CD4-positive, alpha-beta T cell (primary cell): ENCODE measurements at places on chromosomes 16 and 17.
A peak's percentile ranks its signal among the peaks of the same experiment; 100 is the strongest.

DNA sequence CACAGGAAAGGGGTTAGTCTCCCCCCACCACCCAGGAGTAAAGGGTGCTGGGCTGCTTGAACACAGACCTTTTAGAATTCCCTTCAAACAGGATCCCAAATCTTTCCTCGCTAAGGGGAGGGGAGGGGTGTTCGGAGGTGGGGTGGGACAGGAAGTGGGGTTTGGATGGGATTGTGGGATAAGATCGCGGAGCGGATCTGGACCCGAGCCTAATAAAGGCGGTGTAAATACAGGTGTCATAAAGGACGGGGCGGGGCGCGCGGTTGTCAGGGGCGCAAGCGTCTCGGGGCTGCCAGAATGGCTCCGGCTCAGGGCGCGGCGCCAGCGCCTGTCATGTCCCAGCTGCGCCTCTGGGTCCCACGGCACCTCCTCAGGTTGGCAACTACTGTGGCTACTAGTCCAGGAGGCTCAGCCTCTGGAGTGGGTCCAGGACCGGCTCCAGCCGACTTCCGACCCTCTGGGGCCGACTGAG is 59.8 kb upstream of the FBXO47 start:
- no peak for DNase-seq

GRCh38 chr16:58361726-58362125 is 30.5 kb upstream of the GINS3 start:
- DNase-seq, result no peak

GRCh38 chr16:79372503-79373184 is 227.9 kb downstream of the MAF start:
- DNase-seq, result no peak

GRCh38 chr17:64185101-64185500 is 55.2 kb upstream of the ERN1 start:
- DNase-seq, result no peak

DNA sequence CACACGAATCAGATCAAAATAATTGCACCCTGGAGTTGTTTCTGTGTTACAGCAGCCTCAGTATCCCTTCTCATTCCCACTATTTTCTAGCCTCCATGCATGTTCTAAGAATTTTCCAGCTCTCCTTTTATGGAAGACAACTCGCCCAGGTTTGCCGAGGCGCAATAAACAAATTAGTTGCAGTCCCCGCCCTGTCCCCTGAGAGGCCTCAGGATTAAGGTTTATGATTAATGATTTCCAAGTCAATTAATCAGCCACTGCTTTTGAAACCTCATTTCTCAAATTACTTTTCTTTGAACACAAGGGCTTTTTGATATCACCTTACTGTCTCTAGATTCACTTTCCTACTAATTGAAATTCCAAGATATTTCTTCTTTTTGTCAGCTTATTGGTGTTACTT is 138.3 kb upstream of the HSBP1 start:
- no peak for DNase-seq

GRCh38 chr17:44350733-44351226 is 5.7 kb downstream of the GRN start:
- DNase-seq, result peak; percentile 80

DNA sequence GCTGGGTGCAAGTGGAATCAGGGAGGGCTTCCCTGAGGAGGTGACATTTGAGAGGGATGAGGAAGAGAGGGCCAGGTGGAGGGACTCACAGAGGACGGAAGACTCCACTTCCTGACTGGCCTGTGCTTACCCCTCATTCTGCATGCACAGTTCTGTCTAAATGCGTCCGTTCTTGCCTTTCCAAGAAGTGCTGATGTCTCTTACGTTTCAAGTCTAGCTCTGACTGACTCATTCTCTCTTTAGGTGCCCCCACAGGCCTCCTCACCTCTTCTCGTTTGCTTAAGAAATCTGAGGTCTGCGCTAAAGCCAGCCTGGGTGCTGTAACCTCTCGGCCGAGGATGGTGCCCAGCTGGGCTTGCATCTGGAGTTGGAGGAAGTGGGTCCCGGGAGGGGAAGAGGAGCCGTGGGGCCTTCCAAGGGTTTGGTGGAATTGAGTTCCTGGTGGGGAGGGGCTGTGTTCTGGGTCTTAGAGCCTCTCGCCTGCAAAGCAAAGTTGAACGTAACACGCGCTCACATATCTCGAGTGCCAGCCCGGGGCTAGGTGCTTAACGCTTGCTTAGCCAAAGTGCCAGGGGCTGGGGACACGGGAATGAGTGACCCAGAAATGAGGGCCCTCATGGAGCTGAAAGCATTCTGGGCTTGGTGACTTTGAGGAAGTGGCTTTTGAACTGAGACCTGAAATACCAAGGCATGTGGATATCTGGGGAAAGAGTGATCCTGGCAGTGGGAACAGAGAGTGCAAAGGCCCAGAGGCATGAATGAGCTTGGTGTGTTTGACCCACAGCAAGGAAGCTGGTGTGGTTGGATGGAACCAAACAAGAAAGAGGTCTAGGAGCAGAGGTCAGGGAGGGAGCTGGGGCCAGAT is 4.8 kb downstream of the IL4R start:
- DNase-seq, result peak; percentile 53

DNA sequence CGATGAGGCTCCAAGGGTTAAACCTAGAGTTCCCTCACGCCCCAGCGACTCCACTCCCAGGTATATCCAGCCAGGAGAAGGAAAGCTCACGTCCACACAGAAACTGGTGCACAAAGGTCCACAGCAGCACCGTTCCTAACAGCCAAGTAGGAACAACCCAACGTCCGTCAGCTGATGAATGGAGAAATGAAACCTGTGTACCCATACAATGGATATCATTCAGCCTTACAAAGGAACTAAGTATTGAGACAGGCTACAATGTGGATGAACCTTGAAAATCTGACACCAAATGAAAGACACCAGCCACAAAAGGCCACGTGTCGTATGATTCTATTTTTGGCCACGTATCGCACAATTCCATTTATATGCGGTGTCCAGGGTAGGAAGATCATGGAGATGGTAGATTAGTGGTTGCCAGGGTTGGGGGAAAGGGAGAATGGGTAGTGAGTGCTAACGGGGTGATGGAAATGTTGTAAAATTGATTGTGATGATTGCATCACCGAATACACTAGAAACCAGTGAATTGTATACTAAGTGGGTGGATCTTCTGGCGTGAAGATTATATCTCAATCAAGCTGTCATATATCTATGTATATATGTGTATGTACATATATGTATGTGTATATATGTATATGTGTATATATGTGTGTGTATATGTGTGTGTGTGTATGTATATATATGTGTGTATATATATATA is 30.1 kb downstream of the NLRC3 start:
- no peak for DNase-seq

DNA sequence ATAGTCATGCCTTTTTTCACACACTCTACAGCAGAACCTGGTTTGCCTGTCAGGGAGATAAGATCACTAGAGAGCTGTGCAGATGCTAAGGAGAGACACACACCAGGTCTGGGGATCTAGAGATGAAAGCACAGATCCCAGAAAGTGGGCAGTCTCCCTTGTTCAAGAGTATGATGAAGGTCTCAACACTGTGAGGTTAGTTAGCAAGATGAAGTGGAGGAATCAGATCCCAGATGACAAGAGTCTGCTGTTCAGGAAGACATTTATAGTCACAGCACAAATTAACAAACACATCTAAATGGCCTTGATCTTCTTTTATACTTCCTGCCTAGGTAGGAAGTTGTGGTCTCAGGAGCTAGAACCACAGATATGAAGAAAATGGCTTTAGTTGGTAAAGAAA is 23.4 kb upstream of the SKAP1 start:
- peak; percentile 84 for DNase-seq

DNA sequence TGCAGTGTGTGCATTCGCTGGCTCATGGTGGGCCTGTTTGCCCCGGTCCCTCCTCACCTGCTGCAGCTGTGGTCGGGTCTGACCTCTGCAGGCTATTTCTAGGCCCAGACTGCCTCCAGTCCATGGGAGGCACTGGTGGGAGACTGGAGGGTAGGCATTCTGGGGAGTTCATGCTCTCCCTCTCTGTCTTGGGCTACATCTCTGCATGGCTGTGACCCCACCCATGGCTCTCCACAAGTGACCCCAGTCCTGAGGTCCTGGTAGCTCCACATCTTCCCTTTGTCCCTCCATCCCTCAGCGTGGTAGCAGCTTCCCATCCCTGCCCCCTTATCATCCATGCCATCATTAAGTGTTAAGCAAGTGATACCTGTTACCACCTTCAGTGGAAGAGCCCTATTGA is 107.8 kb upstream of the SEC14L1 start:
- DNase-seq, result no peak

- DNase-seq, result no peak
These were observed 763 bp downstream of the ZKSCAN2 start for GRCh38 chr16:25256695-25257469.

- no peak for DNase-seq
These were observed 19.3 kb downstream of the SPECC1 start for GRCh38 chr17:20028443-20028842.

DNA sequence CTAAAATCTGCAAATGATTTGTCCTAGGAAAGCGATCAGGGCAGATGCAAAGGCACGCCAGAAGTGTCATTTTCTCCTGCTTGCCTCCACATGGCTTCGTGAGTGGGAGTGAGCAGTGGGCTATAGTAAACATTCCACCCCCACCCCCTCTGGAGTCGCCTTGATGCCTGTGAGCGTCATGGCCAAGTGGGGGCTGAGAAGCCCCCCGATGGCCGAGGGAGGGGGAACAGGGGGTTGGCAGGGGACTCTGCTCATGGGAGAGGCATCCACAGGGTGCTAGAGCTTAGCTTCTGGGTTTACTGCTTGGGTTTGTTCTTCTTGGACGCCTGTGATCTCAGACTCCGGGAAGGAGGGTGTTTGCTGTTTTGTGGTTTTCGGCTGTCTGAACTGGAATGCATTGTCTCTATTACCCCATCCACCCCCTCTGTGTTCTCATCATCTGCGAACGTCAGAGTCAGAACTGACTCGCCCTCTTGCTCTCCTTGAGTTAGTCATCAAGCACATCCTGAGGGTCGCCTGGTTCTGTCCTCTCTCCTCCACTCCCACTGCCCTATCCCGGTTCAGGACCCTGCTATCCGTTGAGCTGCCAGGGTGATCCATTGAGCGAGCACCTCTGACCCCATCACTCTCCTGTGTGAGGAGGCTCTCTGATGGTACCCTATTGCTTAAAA is 15.4 kb downstream of the TNS4 start:
- DNase-seq, result peak; percentile 26

GRCh38 chr16:46762583-46762982 is 14.4 kb upstream of the MYLK3 start:
- no peak for DNase-seq

DNA sequence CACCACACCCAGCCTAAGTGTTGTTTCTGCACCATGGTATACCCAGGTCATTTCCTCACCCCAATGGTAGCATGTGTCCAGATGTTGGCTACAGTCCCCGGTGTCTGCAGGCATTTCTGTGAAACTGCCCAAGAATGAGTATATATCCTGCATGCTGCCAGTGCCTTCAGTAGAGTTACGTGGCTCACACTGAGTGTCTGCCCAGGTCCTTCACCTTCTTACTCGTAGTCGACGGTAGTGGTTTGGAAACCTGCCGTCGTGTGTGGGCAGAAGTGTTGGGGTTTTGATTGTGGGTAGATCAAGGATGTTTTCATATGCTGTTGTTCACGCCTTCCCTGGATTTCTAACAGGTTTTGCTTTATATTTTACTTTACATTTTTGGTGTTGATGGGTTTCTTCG is 16.8 kb downstream of the TCF25 start:
- no peak for DNase-seq

DNA sequence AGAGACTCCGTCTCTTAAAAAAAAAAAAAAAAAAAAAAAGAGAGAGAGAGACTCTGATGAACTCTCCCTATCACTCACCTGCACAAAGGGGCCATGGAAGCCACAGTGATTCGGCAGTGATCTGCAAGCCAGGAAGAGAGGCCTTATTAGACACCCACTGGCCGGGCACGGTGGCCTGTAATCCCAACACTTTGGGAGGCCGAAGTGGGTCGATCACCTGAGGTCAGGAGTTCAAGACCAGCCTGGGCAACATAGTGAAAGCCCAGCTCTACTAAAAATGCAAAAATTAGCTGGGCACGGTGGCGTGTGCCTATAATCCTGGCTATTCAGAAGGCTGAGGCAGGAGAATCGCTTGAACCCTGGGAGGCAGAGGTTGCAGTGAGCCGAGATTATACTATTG is 198.5 kb upstream of the WSCD1 start:
- DNase-seq, result no peak

DNA sequence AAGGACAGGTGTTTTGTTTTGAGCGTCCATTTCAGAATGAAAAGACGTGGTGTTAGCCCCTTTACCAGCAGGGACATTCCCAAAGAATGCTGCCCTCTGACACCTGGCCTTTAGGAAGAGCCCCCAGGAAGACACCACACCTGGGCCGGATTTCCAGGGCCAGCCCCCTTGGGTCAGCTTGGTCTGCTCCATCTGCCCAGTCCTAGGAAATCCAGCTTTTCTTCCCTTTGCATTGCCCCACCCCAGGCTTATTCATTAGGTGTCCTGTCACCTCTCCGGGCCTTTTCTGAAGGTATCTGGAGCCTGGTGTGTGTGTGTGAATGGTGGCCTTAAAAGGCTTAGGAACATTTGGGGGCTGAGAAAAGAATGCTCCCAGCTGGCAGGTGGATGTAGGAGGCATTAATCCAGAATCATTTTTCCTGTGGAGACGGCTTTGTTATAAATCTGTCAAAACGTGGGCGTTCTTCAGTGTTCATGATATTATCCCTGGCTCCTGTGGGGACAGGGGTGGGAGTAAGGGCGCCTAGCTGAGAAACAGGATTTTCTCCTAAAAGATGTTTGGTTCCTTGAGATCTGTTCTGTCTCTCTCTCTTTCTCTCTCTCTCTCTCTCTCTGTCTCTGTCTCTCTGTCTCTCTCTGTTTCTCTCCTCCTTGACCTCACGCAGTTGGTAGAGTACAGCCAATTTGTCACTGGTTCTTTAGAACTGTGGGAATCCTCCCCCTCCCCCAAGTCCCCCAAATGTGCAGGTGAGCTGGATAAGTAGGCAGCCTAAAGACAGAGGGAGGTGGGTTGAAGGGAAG is 84.0 kb downstream of the NTN1 start:
- DNase-seq, result no peak

- DNase-seq, result no peak
These were observed 158.1 kb downstream of the VPS53 start for GRCh38 chr17:556431-556995.

DNA sequence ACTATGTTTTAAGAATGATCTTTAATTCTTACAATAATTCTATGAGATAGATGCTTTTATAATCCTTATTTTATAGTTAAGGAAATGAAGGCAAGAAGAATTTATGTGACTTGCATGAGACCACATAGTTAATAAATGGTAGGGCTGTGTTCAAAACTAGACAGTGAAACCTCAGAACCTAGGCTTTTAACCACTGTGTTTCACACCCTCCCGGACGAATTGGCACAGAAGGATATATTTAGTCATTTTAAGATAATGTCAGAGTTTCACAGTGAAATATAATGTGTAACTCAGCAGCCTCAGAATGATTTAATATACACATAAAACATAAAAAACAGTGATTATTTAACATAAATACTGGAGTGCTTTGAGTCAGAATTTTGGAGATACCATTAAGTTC is 57.0 kb downstream of the NSRP1 start:
- DNase-seq, result no peak
